ENCODE measurements at places on chromosomes 4 and X. TPM values are rescaled to one million over a fixed set of nuclear protein-coding genes. Genes with fewer than 3 reads are reported as not detected.

DNA sequence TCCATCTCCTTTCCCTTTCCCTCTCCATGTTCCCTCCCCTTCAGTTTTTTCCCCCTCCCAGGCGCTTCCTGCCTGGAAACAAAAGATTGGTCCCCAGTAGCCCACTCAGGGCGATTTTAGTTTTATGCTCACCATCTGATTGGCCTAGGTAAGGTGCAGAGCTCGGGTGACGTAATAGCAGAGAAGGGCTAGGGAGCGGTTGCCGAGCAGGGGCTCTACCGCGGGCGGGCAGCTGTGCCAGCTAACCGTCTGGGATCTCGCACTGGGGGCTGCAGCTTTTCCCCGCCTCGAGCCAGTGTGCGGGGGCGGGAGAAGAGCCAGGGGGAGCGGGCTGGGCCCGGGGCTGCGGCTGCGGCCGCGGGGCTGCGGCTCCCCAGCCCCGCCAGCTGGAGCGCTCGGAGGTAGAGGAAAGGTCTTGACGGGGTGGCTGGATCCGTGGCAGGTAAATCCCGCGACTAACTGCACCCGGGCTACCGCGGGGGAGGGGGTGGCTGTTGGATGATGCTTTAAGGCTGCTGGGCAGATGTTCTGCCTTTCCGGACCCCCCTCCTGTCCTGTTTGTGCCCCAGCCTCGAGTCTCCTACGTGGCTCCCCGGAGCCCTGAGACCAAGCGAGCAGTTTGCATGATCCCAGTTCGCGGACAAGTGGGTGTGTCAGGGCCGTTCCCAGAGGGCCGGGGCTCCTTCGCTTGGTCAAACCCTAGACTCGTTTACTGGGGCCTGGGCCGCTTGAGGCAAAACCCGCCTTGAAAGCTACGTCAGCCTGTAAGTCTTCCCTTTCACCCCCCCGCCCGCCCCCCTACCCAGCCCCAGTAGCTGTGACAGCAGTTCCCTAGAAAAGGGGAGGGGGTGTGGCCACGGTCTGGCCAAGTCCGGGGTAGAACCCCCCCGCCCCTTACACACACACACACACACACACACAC is at the start of gene PAK3:
Gene PAK3, plus strand, starts transcription at position 218 of the 922 bp plus-strand sequence. CDS start 26,913 bp downstream, outside the sequence.
- DNase-seq = peak; percentile 22

Gene MAGEC2
- not detected for total RNA-seq

- DNase-seq = no peak
Observed at GRCh38 chrX:11064851-11065600, 46.1 kb upstream of the HCCS start.

Gene PDLIM5
- 17.6 TPM for total RNA-seq

GRCh38 chr4:25986807-25987206 is 72.8 kb downstream of the SMIM20 start:
- no peak for DNase-seq

- DNase-seq = no peak
Observed at GRCh38 chr4:7147661-7148310, 44.6 kb upstream of the SORCS2 start.

GRCh38 chrX:135737366-135738071 is 24.1 kb downstream of the CT45A1 start:
- DNase-seq = no peak

Gene HSD17B13
- 0.14 TPM for total RNA-seq

Gene GPC3
- total RNA-seq = 0.39 TPM

GRCh38 chrX:119880076-119880475 is 8.4 kb downstream of the NDUFA1 start:
- DNase-seq = no peak

Gene SSX4B
- not detected for total RNA-seq

- DNase-seq = no peak
Observed at GRCh38 chrX:113920661-113921060, 663.2 kb upstream of the HTR2C start.

- DNase-seq = no peak
Observed at GRCh38 chr4:4755306-4755705, 104.2 kb upstream of the MSX1 start.

Gene BEX5
- 5.8 TPM for total RNA-seq

DNA sequence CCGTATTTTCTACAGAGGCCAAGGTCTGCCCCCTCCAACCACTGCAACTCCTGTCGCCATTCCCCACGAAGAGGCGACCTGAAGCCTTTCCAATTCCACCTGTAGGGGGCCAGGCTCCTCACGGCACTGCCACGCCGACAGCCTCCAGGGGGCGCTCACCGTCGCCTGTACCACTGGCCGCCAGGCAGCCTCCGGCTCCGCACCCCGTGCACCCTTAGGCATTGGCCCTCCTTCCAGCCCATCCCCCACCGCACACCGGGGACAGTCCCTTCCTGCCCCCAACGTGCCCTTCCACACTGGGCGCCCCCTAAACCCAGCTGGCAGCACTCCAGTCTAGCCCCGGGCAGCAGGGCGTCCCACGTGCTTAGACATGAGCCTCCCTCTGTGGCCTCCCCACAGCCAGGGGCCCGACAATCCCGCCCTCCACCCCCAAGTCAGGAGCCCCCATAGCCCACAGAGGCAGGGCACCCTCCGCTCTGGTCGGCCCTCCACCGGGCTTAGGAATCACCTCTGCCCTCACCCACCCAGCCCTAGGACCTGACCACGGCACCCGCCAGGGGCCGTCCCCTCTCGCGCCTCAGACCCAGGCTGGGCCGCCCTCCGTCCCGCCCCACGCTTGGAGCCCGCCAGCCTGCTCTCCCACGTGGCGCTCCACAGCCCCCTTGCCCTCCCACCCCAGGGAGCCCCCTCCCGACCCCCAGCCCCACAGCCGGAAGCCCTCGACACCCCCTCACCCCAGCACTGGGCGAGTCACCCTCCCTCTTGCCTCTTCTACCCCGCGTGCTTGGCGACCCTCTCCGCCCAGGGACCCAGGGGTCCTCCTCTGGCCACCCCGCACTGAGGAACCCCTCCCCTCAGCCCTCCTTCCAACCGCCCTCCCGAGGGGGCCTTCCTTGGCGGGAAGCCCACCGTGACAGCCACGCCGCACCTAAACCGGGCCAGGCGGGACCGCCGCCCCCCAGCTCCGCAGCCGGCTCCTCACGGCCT is 711 bp downstream of the PNMA6E start:
- peak; percentile 69 for DNase-seq

Gene ZNF157
- 0.67 TPM for total RNA-seq

Gene RASSF6
- not detected for total RNA-seq

GRCh38 chrX:53048169-53049126 is at the start of gene GPR173:
TSS of gene GPR173 (plus strand) at chrX:53048789. CDS start at chrX:53076622, 27,833 bp downstream.
- no peak for DNase-seq

Gene ASB12
- not detected for total RNA-seq

Gene NAT8L
- 0.51 TPM for total RNA-seq

- no peak for DNase-seq
Observed at GRCh38 chrX:34578237-34578636, 78.8 kb downstream of the TMEM47 start.

Gene OPRPN
- not detected for total RNA-seq

Gene BMPR1B
- not detected for total RNA-seq

DNA sequence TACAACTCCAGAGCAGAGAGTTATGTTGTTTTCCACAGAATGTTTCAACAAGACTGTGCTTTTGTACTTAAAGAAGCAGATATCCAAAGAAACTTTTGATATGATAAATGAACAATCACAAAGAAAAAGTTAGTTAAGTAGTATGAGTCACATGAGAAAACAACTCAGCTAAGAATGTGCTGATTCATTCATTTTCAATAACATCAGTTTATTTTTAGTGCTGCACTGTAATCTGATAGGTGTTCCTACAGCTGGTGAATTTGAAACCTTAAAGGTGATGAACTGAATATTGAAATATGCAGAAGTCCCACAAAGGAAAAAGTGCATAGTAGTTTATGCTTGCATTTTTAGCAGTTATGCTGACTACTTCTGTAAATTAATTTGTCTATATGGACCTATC is 180.3 kb upstream of the TENM3 start:
- DNase-seq = no peak

Gene GPR50
- total RNA-seq = not detected

- DNase-seq = no peak
Observed at GRCh38 chr4:6641971-6642320, 1.5 kb downstream of the MRFAP1 start.

DNA sequence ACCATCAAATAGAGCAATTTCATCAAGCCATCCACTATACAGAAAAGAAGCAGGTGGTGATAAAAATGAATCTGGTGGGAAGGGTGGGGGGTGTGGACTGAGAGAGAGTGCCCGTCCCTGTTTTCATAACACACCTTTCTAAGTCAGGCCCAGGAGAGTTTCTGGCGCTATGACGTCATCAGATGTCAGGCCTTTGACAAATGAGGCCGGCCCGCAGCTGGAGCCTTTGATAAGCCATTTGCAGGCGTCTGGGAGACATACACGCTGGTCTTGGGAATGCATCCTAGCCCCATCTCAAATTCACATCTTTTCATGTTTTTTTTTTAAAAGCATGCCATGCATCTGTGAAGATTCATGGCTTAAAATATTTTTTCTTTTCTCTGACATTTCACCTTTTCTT is 404.5 kb downstream of the BCOR start:
- DNase-seq = no peak

DNA sequence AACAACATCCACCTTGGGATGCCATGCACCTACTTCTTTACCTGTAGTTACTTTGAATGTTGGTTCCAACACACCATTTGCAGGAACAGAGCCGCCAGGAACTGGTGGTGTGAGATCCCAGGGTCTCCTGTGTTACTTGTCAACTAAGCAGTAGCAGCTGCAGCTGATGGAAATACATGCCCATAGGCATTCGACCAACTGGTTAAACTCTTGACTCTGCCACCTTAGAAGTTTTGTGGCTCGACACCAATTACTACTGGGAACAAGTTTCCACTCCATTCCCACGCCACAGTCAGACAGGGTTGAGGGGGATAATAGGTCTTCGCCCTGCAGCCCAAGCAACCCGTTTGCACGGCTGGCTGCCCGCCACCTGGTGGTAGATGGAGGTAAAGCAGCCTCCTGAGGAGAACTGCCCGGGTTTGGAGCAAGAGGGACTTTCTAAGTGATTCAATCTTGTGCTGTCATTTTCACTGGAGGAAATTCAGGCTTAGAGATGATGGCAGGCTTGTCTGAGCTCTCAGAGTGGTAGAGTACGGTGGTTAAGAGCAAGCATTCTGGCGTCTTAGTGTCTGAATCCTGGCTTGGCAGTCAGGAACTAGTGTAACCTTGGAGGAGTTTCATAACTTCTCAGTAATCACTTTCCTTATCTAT is 119.1 kb upstream of the TRIM2 start:
- DNase-seq = peak; percentile 85

- DNase-seq = no peak
Observed at GRCh38 chrX:47420962-47421361, 50.6 kb downstream of the ZNF157 start.

Gene TMPRSS11E
- not detected for total RNA-seq

DNA sequence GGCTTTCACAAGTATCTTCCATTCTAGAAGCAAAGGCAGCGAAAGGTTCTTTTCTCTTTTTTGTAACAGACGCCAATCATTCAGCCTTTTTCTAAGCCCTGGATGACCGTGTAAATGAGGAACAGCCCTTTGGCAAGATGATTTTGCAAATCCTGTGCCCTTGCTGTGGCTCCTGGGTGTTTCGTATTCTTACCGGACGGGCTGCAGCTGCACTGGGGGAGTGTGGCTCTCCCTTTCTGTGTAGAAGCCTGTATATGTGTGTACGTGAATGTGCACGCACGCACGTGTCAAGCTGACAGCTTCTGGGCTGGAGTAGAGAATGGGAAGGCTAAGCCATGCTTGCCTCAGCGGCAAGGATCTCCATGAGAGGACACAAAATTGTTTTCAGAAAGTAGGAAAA is 8.2 kb downstream of the GRPEL1 start:
- DNase-seq = no peak

Gene ADH1C
- total RNA-seq = not detected

- no peak for DNase-seq
Observed at GRCh38 chrX:29531336-29531735, 684.0 kb upstream of the MAGEB2 start.

DNA sequence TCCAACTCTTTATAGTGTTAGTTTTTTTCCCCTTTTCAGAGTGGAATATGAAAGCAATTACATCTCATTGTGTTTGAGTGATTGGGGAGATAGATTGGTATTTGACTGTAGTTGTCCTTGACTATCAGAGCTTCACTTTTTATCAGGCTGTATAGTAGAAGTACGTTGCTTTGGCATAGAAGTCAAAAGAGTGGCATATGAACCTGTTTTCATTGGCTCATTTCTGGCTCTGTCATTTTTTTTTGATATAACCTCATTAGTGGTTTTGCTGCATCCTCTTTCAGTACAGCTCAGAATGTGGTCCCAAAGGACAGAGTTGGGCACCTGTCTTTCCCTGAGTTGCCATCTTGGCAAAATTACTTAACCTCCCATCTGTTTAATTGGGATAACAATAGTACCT is 1.4 kb downstream of the TMA16 start:
- no peak for DNase-seq

DNA sequence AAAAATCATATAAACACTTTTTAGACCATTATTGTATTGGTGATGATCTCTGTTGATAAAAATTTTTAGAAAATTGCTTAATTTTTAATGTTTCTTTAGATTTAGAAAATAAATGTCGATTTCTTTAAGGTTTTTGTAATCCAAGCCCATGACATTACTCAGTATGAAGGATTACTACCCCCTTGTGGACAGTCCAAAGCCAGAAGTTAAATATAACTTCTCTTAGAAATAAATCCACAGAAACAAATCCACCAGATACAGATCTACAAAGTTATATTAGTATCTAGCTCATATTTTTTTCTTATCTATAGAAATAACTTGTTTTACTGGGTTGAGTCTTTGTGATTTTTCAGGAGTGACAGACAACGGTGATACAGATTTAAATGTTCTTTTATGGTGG is 18.9 kb downstream of the TIFA start:
- DNase-seq = no peak

Gene SLC9B2
- 24.5 TPM for total RNA-seq

DNA sequence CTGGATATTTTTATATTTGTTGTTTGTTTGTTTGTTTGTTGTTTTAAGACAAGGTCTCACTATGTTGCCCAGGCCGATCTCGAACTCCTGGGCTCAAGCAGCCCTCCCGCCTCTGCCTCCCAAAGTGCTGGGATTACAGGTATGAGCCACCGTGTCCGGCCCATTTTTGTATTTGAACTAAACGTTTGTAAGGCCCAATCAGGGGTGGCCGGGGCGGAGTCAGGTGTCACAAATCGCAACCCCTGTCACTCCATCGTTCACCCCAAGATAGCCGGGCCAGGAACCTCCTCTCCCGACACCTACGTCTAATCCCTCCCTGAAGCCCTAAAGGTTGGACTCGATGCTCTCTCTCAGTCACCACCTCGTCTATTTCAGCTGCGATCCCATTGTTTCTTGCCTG is 722 bp upstream of the EFHC2 start:
- peak; percentile 55 for DNase-seq

- no peak for DNase-seq
Observed at GRCh38 chr4:105624530-105624929, 72.1 kb downstream of the ARHGEF38 start.

Gene HS6ST2
- total RNA-seq = 0.12 TPM
